Right lung (tissue), 10 donors: ENCODE measurements at places on chromosomes 12 and 14. TPM values are rescaled to one million over a fixed set of nuclear protein-coding genes. Genes with fewer than 3 reads are reported as not detected.
A peak's percentile ranks its signal among the peaks of the same experiment; 100 is the strongest.

DNA sequence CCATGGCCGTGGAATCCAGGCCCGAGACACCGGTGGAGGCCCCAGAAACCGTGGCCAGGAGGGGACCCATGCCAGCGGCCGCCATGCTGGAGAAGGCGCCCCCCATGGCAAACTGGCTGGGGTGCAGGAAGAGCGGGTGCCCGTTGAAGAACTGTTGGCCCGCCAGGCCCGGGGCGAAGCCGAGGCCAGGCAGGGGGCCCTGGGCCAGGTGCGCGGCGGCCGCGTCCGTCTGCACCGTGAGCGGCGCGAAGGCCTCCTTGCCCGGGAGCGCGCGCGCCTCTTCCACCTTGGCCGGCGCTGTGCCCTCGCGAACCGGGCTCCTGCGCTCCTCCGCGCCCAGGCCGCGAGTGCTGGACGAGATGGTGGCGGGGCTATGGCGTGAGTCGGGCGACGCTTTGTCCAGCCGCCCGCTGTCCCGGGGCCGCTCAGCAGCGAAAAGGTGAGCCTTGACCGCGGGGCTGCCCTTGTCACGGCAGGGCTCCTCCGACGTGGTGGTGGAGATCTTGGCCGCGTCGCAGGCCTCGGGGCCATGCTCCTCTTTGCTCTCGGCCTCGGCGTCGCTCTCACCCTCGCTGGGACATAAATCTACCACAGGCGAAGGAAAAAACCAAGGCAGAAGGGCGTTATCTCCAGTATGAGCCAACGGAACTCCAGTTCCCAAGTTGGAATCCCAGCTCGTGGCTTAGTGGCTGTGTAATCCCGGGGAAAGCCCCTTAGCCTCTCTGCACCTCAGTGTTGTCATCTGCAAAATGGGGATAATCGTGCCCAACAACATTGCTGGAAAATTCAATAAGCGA is 9.5 kb downstream of the TBX3 start:
- DNase-seq: no peak

GRCh38 chr12:42282294-42282693 is 43.6 kb downstream of the ZCRB1 start:
- no peak for DNase-seq

GRCh38 chr12:109010259-109010658 is 10.6 kb downstream of the SVOP start:
- no peak for DNase-seq

GRCh38 chr14:88986146-88986841 is 161.8 kb downstream of the TTC8 start:
- no peak for DNase-seq

- no peak for DNase-seq
Observed at GRCh38 chr14:28398506-28398905, 368.1 kb upstream of the FOXG1 start.

Gene LRRIQ1
- 11.8 TPM for polyA plus RNA-seq

DNA sequence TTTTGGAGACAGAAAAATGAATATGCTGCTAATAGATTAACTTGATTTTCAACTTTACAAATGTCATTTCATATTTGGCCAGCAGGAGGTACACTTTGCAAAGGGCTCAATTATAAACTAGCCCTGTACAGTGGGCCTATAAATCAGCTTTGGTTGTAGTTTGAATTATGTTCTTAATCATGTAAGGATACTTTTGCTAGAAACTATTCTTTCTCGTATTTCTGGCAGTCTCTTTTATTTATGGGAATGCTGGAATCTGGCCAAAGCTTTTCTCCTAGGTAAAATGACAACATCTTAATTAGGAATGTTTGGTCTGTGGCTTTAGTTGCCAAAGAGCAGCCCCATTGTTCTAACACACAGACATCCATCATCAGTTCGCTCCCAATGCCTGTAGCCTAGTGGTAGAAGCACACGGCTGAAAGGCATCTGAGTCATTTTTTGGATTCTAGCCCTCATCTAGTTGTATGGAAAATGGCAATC is 1322.3 kb upstream of the SEL1L start:
- peak; percentile 17 for DNase-seq

DNA sequence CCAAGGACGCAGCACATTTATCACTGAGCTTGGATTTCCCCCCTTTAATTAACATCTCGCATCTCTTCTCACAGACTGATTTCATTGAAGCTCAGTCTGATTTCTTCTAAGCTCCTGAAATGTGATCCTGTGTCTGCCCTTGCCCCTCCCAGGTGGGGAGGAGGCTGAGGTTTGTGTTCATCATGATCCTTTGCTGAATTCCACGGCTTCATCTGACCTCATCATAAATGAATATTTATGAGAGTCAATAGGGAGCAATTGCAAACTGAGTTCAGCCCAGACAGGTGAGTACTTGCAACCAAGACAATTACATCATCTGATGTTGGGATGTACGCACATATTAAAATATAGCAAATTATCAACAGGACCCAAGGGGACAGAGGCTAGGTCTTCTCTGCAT is 72.4 kb downstream of the MAP1LC3B2 start:
- DNase-seq: no peak

DNA sequence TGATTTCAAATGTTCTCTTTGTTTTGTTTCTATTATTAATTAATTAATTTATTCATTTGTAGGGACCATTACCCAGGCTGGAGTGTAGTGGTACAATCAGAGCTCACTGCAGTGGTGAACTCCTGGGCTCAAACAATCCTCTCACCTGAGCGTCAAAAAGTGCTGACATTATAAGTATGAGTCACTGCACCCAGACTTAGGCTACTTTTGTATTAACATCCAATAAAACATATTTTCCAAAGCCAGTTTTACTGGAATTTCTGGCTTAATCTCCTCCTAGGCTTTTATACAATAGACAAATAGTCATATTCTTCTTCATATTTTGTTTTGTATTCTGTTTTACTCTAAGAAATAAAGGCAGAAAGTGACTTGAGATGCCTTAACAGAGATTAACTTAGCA is 749.6 kb downstream of the SLC16A7 start:
- no peak for DNase-seq

- DNase-seq: no peak
Observed at GRCh38 chr14:100659345-100660001, 67.2 kb upstream of the DLK1 start.

Gene RABGGTA
- polyA plus RNA-seq: 19.6 TPM

GRCh38 chr12:45234139-45234865 is 18.4 kb downstream of the ANO6 start:
- DNase-seq: no peak

Gene DCAF5
- polyA plus RNA-seq: 68.0 TPM

DNA sequence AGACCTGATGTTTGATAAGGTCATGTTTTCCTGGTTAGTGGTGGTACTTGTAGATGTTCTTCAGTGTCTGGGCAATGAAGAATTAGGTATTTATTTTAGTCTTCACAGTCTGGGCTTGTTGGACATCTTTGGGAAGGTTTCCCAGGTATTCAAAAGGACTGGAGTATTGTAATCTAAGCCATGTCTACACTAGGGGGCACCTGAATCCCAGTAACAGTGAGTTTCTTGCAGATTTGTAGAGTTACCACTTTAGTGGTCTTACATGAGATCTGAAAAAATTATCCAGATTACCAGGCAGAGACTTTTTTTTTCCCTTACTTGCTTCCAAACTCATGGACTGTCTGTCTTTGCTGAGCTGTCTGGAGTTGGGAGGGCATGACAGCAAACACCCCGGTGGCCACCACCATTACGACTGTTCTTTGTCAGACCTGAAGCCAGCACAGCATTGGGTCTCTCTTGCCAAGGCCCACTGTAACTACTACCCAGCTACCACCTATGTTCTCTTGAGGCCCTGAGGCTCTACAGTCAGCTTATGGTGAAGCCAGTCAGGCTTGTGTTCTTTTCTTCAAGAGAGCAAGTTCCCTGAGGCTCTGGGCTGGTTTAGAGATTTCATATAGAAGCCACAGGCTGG is 820.7 kb upstream of the FBXO33 start:
- DNase-seq: no peak

Gene OR11H7
- polyA plus RNA-seq: 0.55 TPM

- DNase-seq: no peak
Observed at GRCh38 chr12:57899010-57899662, 42.2 kb upstream of the ATP23 start.

DNA sequence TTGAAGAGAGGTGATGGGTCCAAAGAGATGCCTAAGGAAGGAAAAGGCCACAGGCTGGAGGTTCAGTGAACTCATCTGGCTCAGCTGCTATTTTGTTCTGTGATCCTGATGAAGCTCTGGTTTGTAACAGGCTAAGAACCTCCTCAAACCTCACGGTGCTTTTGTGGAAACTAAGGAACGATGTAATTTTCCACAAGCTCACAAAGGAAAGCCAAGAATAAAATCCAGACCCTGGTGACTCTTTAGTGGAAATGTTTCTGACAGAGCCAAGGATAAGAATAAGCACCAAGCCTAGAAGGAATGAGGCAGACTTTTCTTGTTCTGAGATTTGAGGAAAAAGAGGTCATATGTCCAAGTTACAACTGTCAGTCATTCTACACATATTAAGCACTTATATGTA is 93.6 kb downstream of the SLC24A4 start:
- DNase-seq: no peak

Gene SLC17A8
- polyA plus RNA-seq: 4.6 TPM

DNA sequence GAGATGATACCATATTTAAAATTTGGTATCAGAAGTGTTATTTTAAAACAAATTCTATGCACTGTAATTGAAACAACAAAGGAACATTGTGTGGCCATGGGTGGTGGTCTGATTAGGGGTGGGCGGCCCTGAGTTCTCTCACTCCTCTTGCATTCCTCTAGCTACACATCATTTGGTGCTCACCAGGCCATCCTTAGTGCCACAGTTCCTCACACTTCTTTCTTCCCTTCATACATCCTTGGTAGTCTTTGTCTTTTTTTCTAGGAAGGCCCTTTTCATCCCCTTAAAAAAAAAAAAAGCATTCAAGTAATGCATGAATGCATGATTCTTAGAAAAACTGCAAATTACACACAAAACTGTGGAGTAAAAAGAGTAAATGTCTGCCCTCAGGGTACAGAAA is 2.4 kb upstream of the MANSC4 start:
- DNase-seq: no peak

Gene LRRC10
- not detected for polyA plus RNA-seq

GRCh38 chr14:21498540-21499526 is 12.3 kb downstream of the METTL3 start:
- no peak for DNase-seq

GRCh38 chr14:53792909-53793308 is 163.7 kb downstream of the BMP4 start:
- no peak for DNase-seq

DNA sequence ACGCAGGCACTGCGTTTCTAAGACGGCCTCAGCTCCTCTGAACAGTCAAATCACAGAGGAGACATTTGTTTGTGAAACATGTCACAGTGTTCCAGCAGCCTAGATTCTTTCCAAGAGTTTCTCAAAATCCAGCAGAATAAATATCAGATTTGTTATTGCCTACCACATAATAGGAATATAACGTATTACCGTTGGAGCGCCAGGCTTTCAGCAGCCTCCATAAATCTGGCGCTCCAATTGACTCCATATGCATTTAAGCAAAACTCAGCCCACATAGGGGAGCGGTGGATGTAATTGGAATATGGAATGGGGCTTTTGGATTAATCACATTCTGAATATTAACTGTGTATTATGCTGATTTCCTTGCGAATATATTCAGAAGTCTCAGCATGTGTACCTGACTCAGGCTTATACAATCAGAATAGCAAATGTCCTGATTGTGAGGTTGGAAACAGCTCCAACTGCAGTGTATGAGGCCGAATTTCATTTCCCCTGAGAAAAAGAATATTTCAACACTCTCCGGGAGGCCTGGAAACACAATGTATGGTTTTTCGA is 174.0 kb downstream of the ASCL4 start:
- DNase-seq: no peak

- no peak for DNase-seq
Observed at GRCh38 chr12:126243814-126244440, 1178.7 kb downstream of the AACS start.

DNA sequence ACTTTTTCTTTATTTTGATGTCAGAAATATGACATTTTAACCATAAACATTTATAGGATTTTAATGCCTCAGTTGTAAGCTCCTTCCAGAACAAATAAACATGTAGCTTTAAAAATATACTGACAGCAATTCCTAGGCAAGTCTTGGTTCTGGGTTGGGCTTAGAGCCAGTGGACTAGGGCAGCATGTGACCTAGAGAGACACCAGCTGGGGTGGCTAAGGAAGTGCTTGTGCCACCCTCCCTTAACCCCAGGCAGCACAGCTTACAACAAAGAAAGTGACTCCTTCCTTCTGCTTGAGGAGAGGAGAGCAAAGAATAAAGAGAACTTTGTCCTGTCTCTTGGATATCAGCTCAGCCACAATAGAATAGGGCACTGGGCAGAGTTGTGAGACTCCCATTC is 61.6 kb upstream of the KTN1 start:
- DNase-seq: no peak

DNA sequence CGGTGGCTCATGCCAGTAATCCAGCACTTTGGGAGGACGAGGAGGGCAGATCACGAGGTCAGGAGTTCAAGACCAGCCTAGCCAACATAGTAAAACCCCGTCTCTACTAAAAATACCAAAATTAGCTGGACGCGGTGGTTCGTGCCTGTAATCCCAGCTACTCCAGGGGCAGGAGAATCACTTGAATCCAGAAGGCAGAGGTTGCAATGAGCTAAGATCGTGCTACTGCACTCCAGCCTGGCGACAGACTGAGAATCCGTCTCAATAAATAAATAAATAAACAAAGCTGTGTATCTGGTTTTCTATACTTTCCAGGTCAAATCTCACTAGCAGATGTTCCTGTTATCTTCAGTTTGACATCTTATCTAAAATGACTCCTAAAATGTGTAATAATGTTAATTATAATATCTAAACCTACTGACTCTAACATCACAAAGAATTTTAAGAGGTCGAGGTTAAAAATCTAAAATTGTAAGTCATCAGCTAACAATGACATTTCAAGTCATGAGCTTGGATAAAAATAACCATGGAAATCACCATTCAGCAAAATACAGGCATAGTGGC is 2.4 kb upstream of the SRP54 start:
- no peak for DNase-seq

DNA sequence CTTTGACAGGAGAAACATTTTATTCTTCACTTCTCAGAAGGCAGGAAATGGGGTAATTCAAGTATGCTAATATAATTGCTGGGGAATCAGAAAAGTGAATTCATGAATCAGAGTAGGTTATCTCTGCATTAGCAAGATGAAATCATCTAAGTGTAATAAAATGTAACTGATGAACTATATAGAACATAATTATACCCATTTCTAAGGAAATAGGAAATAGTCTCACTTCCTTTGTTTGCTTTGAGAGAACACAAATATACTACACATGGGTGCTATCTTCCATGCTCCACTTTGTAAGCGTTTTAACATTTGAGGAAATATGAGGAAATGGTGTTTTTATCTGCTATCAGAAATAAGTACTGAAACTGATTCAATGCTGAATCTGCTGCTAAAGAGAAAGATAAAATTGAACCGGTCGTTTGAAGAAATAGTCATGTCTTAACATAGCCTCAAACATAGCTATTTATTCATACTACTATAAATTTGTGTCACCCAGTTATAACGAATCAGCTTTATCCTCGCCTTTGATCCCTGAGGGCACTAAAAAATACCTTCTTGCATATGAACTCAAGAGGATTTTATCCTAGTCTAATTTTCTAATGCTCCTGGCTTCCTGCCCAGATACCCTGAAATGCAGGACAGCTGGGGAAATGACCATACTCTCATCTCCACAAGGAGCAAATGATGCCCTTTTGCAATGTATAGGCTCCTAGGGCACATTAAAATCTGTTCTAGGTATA is 696.0 kb downstream of the C12orf50 start:
- no peak for DNase-seq

Gene RAP1B
- polyA plus RNA-seq: 169 TPM

Gene ACSS3
- 39.4 TPM for polyA plus RNA-seq
